NCI-H69 (cell line): ENCODE measurements at places on chromosomes 5 and 9.
A peak's percentile ranks its signal among the peaks of the same experiment; 100 is the strongest.

GRCh38 chr5:154535535-154535934 lies 57.5 kb upstream of the HAND1 start:
- DNase-seq = no peak

GRCh38 chr9:74721696-74722660 lies 165.7 kb downstream of the TRPM6 start:
- no peak for DNase-seq

DNA sequence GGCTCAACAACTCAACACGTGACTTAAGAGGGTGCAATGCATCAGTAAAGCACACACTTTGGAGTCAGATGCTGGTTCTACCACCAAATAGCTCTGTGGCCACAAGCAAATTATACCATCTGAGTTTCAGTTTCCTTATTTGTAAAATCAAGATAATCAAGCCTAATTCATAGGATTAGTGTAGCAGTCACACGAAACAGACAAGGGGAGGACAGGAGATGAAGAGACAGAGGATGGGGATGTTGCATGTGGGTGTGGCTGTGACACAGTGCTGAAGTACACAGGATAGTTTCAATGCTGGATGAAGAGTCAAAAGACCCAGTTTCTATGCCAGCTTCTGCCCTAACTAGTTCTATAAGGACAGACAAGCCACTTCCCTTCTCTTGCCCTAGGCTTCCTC lies 60.2 kb downstream of the SPOCK1 start:
- DNase-seq = no peak

GRCh38 chr5:54829102-54829501 lies 156.3 kb downstream of the ESM1 start:
- peak; percentile 30 for DNase-seq

- DNase-seq = no peak
These were observed 20.4 kb downstream of the DDX4 start for GRCh38 chr5:55758231-55758630.

- peak; percentile 41 for DNase-seq
These were observed 1273.0 kb downstream of the EFNA5 start for GRCh38 chr5:106397700-106398099.

DNA sequence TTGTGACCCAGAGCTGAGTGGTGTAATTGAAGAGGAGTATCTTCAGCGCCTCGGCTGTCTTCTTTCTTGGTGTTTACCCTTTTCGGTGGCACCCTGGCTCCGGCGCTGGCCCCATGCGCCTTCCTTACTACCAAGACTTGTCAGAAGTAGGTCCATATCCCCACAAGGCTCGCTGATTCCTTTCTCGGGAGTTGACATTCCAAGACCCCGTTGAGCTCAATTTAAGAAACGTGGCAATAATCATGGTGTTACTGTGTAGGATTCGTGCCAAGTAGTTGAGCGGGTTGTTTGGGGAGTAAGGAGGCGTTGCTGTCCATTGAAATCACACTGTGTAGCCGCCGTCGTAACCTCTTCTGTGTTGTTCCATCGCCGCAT lies 795 bp downstream of the NDUFAF2 start:
- DNase-seq = peak; percentile 83

GRCh38 chr5:90640484-90641059 lies 82.0 kb downstream of the ADGRV1 start:
- DNase-seq = peak; percentile 61

GRCh38 chr5:180074462-180074861 lies 2.9 kb upstream of the RNF130 start:
- no peak for DNase-seq

DNA sequence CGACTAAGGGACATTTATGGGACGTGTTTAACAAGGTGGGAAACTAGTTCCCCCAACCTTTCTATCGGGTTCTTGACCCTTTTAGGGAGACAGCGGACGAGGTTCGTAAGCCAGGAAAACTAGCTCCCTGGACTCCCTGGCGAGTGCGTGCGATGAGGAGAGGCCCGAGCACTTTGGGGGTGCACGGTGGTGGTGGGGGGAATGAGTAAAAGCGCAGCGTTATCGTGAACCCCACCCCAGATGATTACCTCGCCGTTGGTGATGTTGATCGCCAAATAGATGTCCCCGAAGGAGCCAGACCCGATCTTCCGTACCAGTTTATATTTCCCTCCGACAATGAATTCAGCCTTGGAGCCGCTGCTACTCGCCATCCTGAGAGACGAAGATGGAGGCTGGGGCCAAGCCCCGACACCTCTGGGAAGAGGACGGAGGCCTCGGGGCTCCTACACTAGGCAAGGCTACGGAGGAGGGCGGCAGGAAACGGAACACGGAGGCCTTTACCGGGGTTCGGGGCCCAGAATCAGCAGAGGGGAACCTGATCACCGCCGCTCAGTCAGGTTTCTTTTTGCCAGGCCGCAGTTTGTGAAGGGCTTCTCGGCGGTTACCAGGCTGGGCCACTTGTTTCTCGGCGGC lies 529 bp downstream of the CSNK1A1 start:
- peak; percentile 59 for DNase-seq

DNA sequence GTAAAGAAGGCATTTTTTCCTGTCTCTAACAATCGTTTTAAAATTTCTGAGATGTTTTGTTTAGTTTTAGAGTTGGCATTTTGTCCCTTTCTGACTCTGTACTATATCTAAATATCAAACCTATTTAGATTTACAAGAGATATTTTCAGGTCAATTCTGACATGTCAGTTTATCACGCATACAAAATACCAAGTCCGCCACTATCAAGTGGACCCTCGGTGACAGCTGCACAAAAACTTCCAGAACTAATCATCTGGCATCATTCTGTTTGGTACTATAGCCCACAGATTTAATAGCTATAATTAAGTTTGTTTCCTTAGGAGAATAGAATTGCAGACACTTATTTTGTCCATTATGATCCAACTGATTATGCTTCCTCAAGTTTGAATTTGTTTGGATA lies 1278.2 kb downstream of the CDH12 start:
- peak; percentile 93 for DNase-seq

GRCh38 chr9:136203408-136204144 lies 1.4 kb downstream of the LHX3 start:
- no peak for DNase-seq

DNA sequence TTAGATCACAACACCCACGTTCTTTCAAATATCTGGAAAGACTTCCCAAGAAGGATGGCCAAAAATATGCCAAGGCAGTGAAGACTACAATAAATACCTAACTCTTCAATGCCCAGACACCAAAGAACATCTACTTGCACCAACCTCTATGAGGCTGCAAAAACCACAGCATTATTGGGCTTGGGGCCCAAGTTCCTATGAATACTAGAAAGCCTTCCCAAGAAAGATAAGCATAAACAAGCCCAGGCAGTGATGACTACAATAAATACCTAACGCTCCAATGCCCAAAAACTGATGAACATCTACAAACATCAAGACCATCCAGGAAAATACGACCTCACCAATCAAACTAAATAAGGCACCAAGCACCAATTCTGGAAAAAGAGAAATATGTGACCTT lies 41.3 kb downstream of the AP3B1 start:
- no peak for DNase-seq

GRCh38 chr9:114607671-114608524 lies 3.2 kb upstream of the TMEM268 start:
- no peak for DNase-seq

GRCh38 chr5:102700120-102700831 lies 54.8 kb upstream of the PAM start:
- DNase-seq = peak; percentile 25

DNA sequence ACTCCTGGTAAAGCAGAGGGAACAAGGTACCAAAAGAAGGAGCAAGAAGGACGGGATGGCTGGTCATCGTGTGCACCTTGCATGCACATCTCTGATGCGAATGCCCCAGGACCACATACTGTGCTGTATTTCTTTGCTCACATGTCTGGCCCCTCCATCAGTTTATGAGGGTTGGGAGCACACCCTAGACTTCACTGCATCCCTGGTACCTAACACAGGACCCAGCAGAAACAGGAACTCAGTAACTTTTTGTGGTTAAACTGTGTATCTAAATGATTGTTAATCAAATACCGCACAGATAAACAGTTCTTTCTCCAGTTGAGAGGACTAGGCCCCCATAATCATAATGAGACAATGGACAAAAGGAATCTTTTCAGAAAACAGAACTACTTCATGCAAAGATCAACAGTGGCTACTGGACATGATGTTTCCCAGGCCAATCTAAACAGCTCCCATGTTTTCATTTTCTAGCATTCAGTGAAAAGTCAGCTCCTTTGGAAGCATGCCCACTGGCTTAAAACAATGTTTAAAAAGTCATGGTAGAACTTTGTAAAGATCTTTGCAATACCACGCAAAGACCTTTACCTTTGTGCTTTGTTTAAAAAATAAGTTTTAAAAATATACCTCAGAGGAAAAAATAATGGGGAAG lies 55.5 kb upstream of the IFNK start:
- DNase-seq = no peak

DNA sequence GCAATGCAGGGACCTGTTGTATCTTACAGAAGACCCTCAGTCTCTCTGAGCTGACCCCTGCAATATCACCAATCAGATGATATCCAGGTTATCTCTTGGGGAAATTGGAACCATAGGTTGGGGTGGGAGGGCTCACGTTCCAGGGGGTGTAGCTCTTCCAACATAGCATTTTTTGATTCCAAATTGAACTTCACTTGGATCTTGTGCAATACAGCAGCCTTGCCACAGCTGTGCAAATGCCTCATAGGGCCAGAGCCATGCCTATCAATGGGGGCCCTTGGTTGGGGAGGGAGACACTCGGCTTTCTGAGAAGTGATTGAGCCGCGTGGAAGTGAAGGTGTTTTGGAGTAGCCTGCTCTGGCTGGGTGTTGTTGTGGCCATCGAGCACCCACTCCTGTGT lies 117.2 kb upstream of the PITX1 start:
- DNase-seq = no peak

- DNase-seq = no peak
These were observed at the start of gene ALDOB for GRCh38 chr9:101435601-101436079. Gene ALDOB (minus strand): TSS chr9:101435774. CDS start chr9:101430887, 4,887 bp downstream.

- no peak for DNase-seq
These were observed 511.7 kb downstream of the BNC2 start for GRCh38 chr9:16358751-16359150.

- DNase-seq = peak; percentile 17
These were observed 9.1 kb downstream of the SLC22A5 start for GRCh38 chr5:132378580-132378979.

DNA sequence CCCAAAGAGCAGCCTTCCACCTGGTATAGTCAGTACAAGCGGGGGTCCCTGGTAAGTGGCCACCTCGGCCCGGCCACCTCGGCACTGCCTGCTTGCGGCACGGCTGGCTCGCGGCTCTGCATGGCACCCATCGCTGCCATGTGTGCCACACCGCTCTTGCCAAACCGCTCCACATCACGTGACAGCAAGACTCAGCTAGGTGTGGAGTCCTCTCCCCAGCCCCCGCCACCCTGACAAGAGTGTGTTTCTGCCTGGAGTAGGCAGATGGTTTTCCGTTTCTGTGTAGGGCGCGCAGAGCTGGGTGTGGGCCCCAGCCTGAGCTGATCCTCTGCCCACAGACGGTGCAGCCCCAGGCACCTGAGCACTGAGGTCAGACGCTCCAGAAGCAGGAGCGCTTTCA lies 50.5 kb upstream of the FCN2 start:
- DNase-seq = peak; percentile 9

DNA sequence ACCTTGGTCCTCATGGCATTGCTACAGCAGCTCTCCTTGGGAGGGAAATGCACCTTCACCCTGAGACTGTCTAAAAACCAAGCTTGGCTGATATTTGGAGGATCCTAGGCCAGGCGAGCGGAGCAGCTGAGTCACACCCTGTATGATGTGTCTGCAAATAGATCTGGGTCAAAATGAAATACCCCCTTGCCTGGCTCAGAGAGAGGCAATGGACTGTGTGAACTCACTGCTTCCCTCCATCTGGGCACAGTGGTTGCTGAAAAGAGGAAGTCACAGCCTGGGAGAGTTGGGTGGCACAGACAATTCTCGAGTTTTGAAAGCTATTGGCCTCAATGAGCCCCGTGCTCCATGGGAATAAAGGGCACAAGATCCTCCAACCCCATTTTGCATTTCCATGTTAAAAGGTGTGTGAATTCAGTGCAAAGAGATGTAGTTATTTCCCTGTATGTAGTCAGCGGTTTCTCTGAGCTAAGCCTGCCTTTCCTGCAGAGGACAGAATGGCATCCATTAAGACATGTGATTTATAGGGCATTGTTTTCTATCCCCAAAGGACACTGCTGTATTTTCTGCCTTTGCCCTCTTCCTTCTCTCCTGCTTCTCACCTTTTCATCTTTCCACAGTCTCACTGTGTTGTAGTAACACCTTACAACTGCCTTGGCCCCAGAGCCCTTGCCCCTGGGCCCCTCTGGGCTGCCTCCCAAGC lies 177.2 kb downstream of the GADD45G start:
- DNase-seq = peak; percentile 42

DNA sequence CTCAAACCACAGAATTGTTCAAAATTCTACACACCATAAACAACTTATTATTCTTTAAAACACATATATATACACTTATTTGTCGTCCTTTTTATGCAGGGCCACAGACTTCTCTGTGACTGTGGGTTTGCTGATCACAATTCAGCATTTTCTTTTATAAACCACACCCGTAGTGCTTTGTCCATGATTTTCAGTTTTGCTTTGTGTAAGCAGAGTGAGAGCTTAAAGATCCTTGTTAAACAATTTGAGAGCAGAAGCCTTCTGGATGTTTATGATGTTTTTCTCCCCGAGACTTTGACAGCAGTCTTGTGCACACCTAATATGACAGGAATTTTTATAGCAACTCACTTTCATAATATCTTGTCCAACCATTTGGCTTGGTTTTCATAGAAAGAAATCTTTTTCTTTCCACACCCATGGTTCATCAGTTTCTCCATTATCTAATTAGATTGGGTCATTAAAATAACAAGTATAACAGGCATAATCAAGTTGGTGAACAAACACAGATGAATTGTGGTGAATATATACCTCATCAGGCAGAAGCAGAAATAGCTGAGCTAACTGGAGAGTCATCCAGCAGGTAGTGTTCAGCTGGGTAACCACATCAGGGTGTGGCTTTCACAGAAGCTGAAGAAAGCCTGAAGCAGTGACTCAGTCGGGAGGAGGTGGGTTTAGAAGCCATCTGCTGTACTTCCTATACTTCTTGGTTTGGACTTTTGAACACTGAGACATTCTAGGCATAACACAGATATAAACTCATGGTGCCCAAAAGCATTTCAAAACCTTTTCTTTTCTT lies 232.8 kb downstream of the DOCK8 start:
- DNase-seq = no peak

GRCh38 chr5:138439477-138440158 lies 761 bp downstream of the REEP2 start:
- DNase-seq = peak; percentile 47

GRCh38 chr5:160770718-160771117 lies 81.3 kb downstream of the ATP10B start:
- DNase-seq = peak; percentile 30

- no peak for DNase-seq
These were observed 147.6 kb upstream of the SPRY4 start for GRCh38 chr5:142472306-142472951.

GRCh38 chr5:9716838-9717281 lies 86.7 kb upstream of the TAS2R1 start:
- DNase-seq = no peak

DNA sequence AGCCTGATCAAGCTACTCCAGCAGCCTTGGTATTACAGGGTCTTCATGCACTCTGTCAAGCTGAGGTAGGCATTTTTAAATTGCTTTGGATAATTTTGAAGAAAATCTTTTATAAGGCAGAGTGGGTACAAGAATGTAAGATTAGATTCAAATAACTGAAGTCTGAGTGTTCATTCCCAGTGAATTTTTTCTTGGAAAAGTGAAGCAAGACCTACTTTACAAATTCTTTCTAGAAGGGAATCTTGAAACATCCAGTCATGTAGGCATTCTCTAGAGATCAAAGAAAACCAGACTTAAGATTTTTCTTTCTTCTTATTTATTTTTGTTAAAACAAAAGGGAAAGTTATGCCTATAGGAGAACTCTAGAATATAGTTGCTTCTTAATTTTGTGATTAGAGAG lies 139.0 kb downstream of the FOCAD start:
- DNase-seq = no peak

GRCh38 chr5:74240783-74241750 lies 399.5 kb downstream of the ENC1 start:
- DNase-seq = no peak
